Foreskin melanocyte (primary cell): ENCODE measurements at places on chromosomes 7 and 10.

DNA sequence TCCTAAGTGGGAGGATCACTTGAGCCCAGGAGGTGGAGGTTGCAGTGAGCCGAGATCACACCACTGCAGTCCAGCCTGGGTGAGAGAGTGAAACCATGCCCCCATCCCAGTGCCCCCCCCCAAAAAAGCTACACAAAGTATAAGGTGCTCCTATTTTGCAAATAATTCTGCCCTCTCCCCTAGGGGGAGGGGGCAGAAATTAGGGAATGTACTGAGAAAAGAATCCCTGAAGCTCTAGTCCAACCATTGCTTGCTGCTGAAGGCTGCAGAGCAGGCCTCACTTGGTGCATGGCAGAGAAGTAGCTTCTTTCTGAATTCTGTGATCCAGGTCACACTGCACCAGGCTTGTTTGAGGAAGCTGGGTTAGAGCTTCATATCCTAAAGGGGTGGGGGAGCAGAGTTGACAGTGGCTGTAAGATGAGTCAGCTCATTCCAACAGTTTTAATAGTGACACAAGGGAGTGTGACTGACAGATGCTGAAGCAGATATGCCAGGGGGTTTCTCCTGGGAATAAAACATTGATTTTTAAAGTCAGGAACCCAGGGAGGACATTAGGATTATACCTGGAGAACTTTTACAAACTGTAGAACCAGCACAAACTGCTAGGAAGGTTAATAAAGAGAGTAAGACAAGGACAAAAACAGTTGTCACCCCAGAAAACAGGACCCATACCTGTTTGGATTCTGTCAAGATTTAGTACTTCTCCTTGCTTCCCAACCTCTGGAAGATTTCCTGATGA lies 32.8 kb upstream of the STRIP2 start:
- DNase-seq, result no peak

GRCh38 chr10:97319671-97320479 lies 804 bp downstream of the FRAT1 start:
- DNase-seq, result no peak

- DNase-seq, result no peak
Observed at GRCh38 chr10:18689498-18689897, 30.3 kb downstream of the ARL5B start.

GRCh38 chr10:560314-560992 lies 129.0 kb downstream of the DIP2C start:
- no peak for DNase-seq

DNA sequence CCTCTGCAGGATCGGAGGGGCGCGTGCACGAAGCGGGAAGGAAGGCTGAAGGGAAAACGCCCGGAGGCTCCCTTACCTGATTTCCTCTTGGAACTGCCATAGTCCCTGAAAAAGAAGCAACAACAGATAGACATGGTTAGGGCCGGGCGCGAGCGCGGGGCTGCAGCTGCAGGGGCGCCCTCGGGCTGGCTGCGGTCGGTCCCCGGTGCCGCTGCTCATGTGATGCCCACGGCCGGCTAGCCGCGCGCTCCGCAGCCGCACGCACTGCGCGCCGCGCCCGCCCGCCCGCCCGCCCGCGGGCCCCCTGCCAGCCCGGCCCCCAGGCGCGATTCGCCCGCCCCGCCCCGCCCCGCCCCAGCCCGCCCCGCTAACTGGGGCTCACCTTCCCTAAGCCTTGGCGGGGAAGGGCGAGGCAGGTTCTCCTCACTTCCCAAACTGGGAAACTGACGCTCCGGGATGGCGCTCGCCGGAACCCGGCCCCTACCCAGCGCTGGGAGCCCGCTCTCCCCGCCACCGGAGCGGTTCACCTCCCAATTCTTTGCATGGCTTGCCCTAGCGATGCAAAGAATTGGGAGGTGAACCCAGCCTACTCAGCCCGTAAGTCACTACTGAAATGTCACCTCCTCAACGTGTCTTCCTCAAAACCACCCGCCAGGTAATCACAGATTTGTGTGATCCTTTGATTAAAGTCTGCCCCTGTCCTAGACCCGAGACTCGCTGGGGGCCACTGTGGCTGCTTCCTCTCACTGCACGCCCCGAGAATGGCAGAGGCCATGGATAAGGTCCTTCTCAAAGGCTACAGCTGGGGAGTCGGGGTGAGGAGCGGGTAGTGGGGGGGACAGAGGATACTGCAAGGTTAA lies 162.2 kb downstream of the SH3PXD2A start:
- no peak for DNase-seq

- DNase-seq, result no peak
Observed at GRCh38 chr7:157877298-157878090, 540.7 kb downstream of the DNAJB6 start.

DNA sequence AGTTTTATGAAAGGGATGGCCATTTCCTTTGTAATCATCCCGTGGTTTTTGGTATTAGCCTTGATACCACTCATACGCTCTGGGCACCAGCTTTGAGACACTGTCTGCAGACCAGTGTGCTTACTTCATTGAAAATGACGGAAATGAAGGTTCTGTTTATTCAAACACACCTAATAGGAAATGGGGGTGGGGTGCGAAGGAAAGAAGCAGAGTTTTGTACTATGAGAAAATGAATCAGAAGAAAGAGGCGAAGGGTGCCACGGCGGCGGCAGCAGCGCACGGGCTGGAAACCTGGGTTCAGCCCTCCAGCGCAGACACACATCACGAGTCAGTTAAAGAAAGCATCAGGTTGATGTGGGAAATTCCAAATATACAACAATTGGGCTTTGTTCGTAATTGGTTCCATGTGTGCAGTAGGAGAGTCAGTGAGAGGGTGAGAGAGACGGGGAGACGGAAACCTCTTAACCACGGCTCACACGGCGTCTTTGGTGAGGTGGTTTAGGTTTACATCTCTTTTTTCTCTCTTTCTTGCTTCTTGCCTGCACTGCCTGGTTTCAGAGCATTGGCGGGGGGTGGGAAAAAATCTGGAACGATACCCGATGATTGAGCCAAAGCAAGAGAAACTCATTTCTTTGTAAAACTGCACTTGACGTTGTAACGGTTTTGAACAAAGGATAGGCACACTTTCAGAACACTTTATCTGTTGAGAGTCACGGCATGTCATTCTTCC lies 321.2 kb downstream of the FRMD4A start:
- peak; percentile 68 for DNase-seq

DNA sequence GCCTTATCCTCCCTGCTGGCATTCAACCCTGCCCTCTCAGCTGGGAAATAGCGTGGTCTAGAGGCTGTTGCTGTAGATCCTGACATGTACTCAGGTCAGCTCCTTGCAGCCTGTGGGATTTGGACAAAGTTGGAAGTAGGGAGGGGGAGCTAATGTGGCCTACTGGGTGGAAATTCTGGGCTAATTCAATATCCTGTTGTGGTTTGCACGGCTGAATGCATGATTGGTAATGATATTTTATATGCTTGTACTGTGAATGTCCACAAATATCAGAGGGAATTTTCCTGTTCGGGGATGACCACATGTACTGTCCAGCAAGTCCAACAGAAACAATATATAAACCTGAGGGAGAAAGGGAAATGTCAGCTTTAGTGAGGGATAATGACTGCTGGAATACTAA lies 22.1 kb upstream of the NPVF start:
- no peak for DNase-seq

GRCh38 chr10:50467209-50467608 lies 156.5 kb downstream of the SGMS1 start:
- DNase-seq, result no peak

- no peak for DNase-seq
Observed at GRCh38 chr10:59060852-59061251, 115.6 kb upstream of the PHYHIPL start.

GRCh38 chr7:125127304-125127703 lies 197.7 kb upstream of the POT1 start:
- DNase-seq, result no peak

GRCh38 chr7:132160611-132161532 lies 415.4 kb downstream of the PLXNA4 start:
- no peak for DNase-seq

DNA sequence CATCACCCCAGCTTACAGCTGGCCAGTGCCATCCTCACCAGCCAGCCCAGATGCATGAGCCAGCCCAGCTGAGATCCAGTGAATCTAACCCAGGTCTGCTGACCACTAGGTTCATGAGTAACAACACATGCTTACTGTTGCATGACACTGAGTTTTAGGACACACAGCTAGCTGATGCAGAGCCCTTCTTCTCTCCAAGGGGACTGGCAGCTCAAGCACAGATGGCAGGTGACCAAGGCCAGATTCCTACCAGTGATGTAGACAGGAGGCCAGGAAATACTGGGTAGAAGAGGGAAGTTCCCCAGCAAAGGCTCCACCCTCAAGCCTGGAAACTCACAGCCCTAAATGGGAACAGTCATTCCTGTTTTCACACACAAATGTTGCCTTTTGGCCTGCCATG lies 236.6 kb downstream of the GRID1 start:
- DNase-seq, result no peak

- DNase-seq, result no peak
Observed at GRCh38 chr7:43847496-43847895, 21.8 kb downstream of the MRPS24 start.

DNA sequence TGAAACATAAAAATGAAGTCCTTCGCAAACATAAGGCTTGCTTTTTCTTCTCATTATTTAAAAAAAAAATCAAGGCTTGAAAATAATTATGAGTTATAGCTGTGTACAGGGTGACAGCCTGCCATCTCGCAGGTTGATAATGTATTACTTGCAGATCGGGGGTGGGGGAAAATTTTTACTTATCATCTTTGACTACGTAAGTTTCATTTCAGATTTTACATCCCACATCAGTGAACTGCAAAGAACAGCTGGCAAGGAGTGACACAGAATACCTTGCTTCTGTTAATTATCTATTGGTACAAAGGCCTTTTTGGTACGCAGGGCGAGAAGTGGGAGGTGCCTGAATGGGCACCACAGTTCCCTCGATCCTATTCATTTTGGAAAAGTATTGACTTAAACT lies 59.0 kb downstream of the INSYN2A start:
- no peak for DNase-seq

DNA sequence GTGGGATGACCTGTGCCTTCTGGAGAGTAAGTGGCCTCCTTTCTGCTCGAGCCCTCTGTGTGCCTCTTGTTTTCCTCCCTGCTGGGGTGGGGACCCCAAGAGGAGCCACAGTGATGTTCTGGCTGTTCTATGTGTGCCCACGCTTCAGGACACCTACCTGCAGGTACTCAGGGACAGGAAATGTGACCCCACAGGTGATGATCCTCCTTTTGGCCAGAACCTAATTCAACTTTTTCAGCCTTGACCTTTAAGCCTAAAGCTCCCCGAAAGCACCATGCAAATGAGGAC lies 70.3 kb downstream of the VWA2 start:
- DNase-seq, result no peak

DNA sequence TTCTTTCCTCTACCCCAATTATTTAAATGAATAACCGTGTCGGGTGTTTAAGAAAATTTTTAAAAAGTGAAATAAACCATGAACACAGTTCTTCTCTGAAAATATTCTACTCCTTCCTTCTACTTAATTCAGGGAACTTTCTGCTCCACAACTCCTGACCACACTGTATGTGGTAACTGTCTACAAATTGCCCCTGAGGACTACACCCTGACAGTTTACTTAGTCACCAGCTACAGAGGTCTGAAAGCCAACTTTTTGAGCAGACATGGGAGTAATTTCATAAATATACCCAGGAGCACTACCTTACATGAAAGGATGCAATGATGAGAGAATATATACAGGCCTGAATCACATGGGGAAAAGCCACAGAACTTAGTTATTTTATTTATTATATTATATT lies 523.2 kb upstream of the SORCS1 start:
- no peak for DNase-seq

DNA sequence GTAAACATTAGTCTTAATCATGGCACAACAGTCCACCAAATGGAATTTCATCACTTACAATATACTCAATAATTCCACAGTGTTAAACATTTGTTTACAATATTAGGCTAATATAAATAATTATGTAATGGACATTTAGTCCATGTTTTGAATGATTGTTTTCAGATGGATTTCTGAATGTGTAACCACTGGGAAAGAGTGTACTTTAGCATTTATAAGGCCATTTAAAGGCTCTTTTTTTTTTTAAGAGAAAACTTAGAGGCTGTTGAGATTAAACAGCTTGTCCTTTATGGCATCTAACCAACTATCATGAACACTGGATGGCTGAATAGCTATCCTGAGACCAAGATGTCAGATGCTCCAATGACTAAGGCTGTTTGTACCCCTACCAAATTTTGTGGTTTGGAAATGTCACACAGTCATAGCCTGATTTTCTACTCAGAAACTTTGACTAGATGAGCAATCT lies 248.3 kb upstream of the GLI3 start:
- no peak for DNase-seq

DNA sequence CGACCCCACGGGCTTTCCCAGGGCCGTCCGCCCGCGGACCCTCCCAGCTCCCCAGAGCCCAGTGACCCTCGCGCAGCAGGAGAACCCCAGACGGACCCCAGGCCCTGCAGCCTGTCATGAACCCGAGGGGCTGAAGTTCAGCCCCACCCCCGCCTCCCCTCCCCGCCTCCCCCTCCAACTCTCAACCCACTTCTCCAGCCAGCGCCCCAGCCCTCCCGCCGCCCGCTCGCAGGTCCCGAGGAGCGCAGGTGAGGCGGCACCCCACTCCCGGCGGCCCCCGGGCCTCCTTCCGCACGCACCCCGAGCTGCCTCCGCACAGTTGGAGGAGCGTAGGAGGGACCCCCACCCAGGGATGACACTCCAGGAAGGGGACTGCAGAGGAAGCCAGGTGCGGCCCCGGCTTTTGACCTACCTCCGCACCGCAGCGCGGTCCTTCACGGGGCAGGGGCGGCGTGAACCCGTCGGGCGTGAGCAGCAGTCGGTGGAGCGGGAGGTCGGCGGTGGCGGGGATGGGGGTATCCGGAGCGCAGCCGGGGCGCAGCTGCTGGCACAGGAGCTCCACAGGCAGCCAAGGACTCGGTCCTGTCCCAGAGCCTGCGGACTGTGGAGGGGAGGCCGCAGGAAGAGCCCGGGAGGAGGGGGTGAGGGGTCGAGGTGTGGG lies at the start of gene TMEM176A:
TMEM176A (plus strand) TSS at position 189 of the 661 bp plus-strand sequence. CDS start 782 bp downstream, outside the sequence.
- DNase-seq, result no peak

GRCh38 chr7:150862356-150862755 lies 10.0 kb downstream of the AOC1 start:
- no peak for DNase-seq

- DNase-seq, result no peak
Observed at GRCh38 chr10:11594589-11595394, 16.7 kb downstream of the USP6NL start.

GRCh38 chr7:85927226-85927625 lies 716.5 kb upstream of the GRM3 start:
- DNase-seq, result no peak

GRCh38 chr10:34912771-34913170 lies 97.7 kb upstream of the PARD3 start:
- no peak for DNase-seq
